ENCODE measurements at places on chromosomes 3 and 15. TPM values are rescaled to one million over a fixed set of nuclear protein-coding genes. Genes with fewer than 3 reads are reported as not detected.

Gene GOLGA6A
- 0.31 TPM for total RNA-seq

- ATAC-seq: no peak
Observed at GRCh38 chr3:164832216-164832615, 246.1 kb downstream of the SI start.

DNA sequence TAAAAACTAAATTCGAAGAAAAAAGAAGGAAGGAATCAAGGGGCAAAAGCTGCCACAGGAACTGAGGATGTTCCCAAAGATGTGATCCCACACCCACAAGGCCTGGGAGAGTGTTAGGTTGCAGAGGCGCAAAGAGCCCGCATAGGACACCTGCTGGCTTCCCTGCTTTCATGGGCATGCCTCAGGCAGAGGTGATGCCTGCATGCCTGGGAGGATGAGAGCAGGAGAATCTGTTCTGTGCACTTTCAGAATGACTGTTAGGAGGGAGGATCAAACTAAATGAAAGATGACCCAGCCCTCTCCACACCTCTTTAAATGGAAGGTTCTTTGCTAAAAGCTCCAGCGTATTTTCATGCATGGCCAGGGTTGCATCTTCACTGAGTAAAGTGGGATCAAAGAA, 162.4 kb downstream of the PLCL2 start:
- ATAC-seq: no peak

DNA sequence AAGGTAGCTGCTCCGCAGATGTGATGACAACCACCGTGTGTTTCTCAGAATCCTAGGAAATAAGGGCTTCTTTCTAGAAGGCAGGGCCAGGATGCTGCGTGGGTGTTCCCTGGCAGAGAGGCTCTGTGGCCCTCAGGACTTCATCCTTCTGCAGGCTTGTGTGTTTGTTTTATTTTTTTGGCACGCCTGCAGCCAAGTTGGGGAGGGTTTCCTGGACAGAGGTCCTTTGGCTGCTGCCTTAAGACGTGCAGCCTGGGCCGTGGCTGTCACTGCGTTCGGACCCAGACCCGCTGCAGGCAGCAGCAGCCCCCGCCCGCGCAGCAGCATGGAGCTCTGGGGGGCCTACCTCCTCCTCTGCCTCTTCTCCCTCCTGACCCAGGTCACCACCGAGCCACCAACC, at the start of gene CLEC3B:
Gene CLEC3B, plus strand, starts transcription at position 266 of the 400 bp plus-strand sequence. Its CDS starts 60 bp downstream, at position 326.
- ATAC-seq: peak; percentile 50
